Tongue (tissue), 3 donors: ENCODE measurements at places on chromosomes 13 and 19.

- DNase-seq, result no peak
Observed at GRCh38 chr13:67410645-67411044, 180.5 kb upstream of the PCDH9 start.

- no peak for DNase-seq
Observed at GRCh38 chr13:103466761-103467160, 400.5 kb upstream of the SLC10A2 start.

- DNase-seq, result no peak
Observed at GRCh38 chr13:104832231-104832630, 1703.2 kb downstream of the EFNB2 start.

GRCh38 chr19:50349277-50350057, 16.0 kb downstream of the NAPSA start:
- peak; percentile 35 for DNase-seq

DNA sequence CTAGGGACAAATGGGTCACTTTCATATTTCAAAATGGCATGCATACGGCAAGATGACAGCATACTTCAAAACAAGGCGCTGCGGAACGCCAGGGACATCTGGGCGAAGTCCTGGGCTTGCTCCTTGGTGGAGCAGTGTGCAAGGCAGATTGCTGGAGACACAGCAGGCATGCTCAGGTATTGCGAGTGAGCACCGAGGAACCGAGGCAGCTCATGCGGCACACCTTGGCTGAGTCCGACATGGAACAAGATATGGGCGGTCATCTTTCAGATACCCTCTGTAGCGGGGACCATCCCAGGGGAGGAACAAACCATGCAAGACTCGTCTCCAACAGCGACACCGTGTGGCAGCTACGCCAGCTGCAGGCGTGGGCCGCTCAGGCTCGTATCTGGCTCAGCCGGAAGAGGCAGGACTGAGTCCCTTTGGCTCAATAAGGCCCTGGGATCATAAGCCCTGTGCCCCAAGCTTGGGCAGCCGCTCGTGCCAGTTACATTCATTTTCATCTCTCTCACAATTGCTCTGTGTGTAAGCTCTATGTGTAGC, 112.4 kb downstream of the NUFIP1 start:
- DNase-seq, result no peak

GRCh38 chr19:45130888-45131615, 29.7 kb downstream of the NKPD1 start:
- peak; percentile 27 for DNase-seq

- no peak for DNase-seq
Observed at GRCh38 chr13:36717966-36718545, 44.2 kb downstream of the SERTM1 start.

DNA sequence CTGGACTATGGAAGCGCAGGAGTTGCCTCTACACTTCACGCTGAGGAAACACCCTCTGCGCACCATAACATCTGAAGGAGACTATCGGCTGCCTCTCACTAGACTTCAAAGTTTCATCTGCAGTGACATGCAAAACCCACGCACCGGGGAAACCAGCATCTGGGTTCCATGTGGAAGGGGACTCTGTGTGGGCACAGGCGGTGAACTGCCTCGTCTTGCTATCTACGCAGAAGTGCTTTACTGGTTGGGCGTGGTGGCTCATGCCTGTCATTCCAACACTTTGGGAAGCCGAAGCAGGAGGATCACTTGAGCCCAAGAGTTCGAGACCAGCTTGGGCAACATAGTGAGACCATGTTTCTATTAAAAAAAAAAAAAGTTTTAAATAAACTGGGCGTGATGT, 116.4 kb downstream of the STK24 start:
- DNase-seq, result no peak

- no peak for DNase-seq
Observed at GRCh38 chr19:17519967-17520366, 8.5 kb downstream of the PGLS start.

- DNase-seq, result no peak
Observed at GRCh38 chr13:59399513-59399912, 764.2 kb downstream of the DIAPH3 start.

- peak; percentile 24 for DNase-seq
Observed at GRCh38 chr13:111978546-111978945, 88.4 kb upstream of the SOX1 start.

GRCh38 chr19:33441277-33441699, 67.8 kb downstream of the CEBPG start:
- no peak for DNase-seq

GRCh38 chr13:108257248-108257647, 12.3 kb upstream of the TNFSF13B start:
- DNase-seq, result no peak

- no peak for DNase-seq
Observed at GRCh38 chr13:27770809-27771208, 21.5 kb upstream of the GSX1 start.
